Psoas muscle (tissue), 8 donors: ENCODE measurements at places on chromosomes 5 and 9. TPM values are rescaled to one million over a fixed set of nuclear protein-coding genes. Genes with fewer than 3 reads are reported as not detected.

- H3K27ac ChIP-seq: no peak overlapping the region
- H3K27me3 ChIP-seq: no peaks in the 10 kb centered on the region
- no peak overlapping the region for H3K4me3 ChIP-seq
- DNase-seq: no peak
- no peaks in the 10 kb centered on the region for H3K36me3 ChIP-seq
- H3K4me1 ChIP-seq: no peaks in the 10 kb centered on the region
Measured at GRCh38 chr5:56612759-56613158, 202.6 kb upstream of the MAP3K1 start.

- H3K27me3 ChIP-seq: no peaks in the 10 kb centered on the region
- H3K4me1 ChIP-seq: no peaks in the 10 kb centered on the region
- DNase-seq: no peak
- H3K4me3 ChIP-seq: no peak overlapping the region
- H3K36me3 ChIP-seq: no peaks in the 10 kb centered on the region
Measured at GRCh38 chr5:31362529-31362900, 169.0 kb downstream of the CDH6 start.

DPYSL3 gene
- total RNA-seq: 58.5 TPM

CCL27 gene
- 0.25 TPM for total RNA-seq

ZDHHC11 gene
- 1.8 TPM for total RNA-seq

FCN1 gene
- 1.1 TPM for total RNA-seq
